ENCODE measurements at places on chromosomes 1 and 21. TPM values are rescaled to one million over a fixed set of nuclear protein-coding genes. Genes with fewer than 3 reads are reported as not detected.

DNA sequence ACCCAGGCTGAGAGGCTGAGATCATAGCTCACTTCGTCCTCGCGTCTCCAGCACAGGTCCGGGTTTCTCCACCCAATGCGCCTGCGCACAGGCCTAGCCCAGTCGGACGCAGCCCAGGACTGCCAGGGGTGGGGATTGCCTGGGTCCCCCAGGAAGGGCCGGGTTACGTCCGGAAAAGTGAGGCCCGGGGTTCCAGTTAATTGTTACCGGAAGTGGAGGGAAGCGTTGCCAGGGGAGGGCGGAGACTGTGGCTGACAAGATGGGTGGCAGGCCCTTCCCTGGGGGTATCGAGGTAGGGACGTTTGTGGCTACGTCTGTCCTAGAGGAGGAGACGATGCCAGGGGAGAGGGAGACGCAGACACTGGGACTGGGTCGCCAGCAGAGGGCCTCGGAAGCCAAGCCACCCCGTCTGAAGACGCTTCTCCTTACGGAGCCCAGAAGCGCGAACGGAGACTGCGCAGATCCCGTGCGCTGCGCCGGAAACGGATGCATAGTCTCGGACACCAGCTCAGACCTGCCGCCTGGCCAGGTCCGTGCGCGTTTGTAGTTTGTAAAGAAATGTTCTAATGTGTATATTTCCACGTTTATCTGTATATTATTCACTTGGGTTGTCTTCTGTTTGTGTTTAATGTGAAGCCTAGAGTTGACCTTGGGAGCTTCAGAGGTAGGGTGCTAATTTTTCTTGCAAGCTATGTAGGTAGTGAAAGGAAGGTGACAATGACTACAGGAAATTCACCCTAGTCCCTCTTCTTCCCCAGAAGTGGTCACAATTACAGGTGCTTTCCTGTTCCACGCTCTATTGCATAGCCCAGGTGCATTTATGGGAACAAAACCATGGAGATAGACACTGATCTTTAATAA, 7.3 kb downstream of the RSRP1 start:
- no peaks in the 10 kb centered on the region for H3K4me1 ChIP-seq
- no peak overlapping the region for H3K27ac ChIP-seq
- DNase-seq: peak; percentile 73
- no peak overlapping the region for H3K4me3 ChIP-seq

DNA sequence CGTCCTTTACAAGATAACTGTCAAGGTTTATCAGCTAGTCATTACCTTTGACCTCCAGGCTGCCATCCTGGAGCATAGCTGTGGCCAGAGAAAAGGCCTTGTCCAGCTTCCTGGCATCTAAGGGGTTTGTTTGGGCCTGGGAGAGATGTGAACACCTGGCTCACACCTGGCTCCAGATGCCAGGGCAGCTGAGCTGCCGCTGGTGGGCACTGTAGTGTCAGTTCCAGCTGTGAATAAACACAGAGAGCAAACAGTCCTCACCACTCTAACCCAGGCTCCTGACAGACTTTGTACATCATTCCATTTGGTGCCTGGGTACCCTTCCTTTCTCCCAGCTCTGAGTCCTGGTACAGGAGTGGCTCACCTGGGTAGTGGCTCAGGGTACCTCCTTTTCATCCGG, 14.3 kb upstream of the KCNA10 start:
- H3K4me1 ChIP-seq: no peaks in the 10 kb centered on the region
- no peak overlapping the region for H3K27ac ChIP-seq
- H3K4me3 ChIP-seq: no peak overlapping the region
- no peak for DNase-seq

DNA sequence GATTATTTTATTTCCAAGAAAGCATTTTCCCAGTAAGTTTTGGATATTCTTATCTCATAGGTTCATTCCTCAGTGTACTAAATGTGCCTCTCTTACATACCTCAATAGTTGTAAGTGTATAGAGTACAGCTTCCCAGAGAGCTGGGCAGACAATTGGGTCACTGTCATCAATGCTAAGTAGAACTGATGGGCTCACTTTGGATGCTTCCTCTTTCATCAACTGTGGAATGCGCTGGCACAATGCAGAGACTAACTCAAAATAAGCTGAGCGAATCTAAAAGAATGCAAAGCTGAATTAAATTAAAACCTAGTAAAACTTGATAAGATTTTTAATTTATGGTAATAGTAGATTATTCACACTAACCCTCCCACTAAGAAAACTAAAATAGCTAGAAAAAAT, 21.5 kb downstream of the LTN1 start:
- DNase-seq: no peak
- no peaks in the 10 kb centered on the region for H3K4me1 ChIP-seq
- no peaks in the 10 kb centered on the region for H3K36me3 ChIP-seq
- no peak overlapping the region for H3K27ac ChIP-seq
- no peaks in the 10 kb centered on the region for H3K27me3 ChIP-seq

- H3K4me3 ChIP-seq: no peak overlapping the region
- DNase-seq: no peak
- H3K27ac ChIP-seq: no peak overlapping the region
- no peaks in the 10 kb centered on the region for H3K27me3 ChIP-seq
- no peaks in the 10 kb centered on the region for H3K4me1 ChIP-seq
Measured at GRCh38 chr1:98538106-98538505, 123.4 kb upstream of the SNX7 start.

- no peaks in the 10 kb centered on the region for H3K27me3 ChIP-seq
- H3K4me3 ChIP-seq: no peak overlapping the region
- no peak for DNase-seq
- H3K27ac ChIP-seq: no peak overlapping the region
- no peaks in the 10 kb centered on the region for H3K36me3 ChIP-seq
Measured at GRCh38 chr1:118404024-118404423, 219.0 kb upstream of the SPAG17 start.

PRRC2C gene
- total RNA-seq: 208 TPM

GRCh38 chr1:205407970-205408369, 13.9 kb downstream of the LEMD1 start:
- H3K4me1 ChIP-seq: no peaks in the 10 kb centered on the region
- H3K4me3 ChIP-seq: no peak overlapping the region
- no peaks in the 10 kb centered on the region for H3K27me3 ChIP-seq
- DNase-seq: no peak
- no peak overlapping the region for H3K27ac ChIP-seq

GRCh38 chr1:9009438-9010370, 16.5 kb downstream of the SLC2A7 start:
- H3K27ac ChIP-seq: peak overlapping the region; percentile 70
- no peak overlapping the region for H3K4me3 ChIP-seq
- no peaks in the 10 kb centered on the region for H3K27me3 ChIP-seq
- no peak for DNase-seq
- no peaks in the 10 kb centered on the region for H3K36me3 ChIP-seq

GRCh38 chr1:198467907-198468306, 72.6 kb downstream of the ATP6V1G3 start:
- DNase-seq: no peak
- H3K27ac ChIP-seq: no peak overlapping the region
- no peak overlapping the region for H3K4me3 ChIP-seq

SPRR2D gene
- not detected for total RNA-seq

DNA sequence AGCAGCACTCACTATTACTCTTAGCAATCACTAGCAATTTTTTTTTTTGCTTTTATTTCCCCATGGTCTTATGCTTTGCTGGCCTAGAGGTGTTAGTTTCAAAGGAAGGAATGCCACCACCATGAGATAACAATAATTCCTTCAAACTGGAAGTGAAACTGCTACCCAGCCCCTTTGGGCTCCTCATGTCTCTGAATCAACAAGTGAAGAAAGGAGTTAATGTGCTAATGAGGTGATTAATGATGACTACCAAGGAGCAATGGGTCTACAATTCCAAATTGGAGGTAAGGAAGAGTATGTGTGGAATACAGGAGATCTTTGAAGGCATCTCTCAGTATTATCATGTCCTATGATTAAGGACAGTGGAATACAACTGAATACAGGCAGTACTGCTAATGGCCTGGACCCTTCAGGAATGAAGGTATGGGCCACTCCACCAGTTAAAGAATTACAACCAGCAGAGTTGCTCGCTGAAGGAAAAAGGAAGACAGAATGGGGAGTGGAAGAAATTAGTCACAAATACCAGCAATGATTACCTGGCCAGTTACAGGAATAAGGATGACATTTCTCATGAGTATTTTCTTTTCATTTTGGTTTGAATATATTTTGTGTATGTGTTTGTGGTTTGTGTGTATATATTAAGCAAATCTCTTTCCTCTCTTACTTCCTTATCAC, 652.9 kb downstream of the ADGRL2 start:
- no peaks in the 10 kb centered on the region for H3K4me1 ChIP-seq
- no peak overlapping the region for H3K4me3 ChIP-seq
- no peaks in the 10 kb centered on the region for H3K27me3 ChIP-seq
- no peaks in the 10 kb centered on the region for H3K36me3 ChIP-seq
- no peak for DNase-seq
- H3K27ac ChIP-seq: no peak overlapping the region

DNA sequence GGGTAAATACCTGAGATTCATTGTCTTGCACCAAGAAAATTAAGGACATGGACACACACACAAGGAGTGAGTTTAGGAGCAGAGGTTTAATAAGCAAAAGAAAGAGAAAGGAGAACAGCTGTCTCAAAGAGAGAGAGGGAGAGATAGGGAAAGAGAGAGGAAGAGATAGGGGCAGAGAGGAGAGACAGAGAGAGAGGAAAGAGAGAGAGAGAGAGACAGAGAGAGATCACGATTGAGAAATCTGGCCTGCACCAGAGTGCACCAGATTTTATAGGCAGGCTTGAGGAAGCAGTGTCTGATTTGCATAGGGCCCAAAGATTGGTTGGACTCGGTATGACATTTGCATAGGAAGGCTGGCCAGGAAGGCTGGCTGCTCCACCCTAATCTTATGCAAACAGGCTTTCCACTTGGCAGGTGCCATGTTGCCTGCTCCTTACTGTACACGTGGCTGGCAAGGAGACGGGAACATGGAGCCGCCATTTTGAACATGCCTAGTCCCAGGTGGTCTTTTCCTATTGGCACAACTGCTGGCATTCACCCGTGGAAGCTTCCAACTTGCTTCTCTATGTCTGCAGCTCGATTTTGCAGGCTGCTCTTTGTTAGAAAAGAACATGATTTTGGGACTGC, 419.9 kb downstream of the ZP4 start:
- H3K4me3 ChIP-seq: peak overlapping the region; percentile 9
- peak; percentile 88 for DNase-seq
- H3K27me3 ChIP-seq: no peaks in the 10 kb centered on the region
- H3K4me1 ChIP-seq: 0 out of 2 replicates have a peak, but pooled peaks cover 4% of the 10 kb centered on the region
- H3K36me3 ChIP-seq: no peaks in the 10 kb centered on the region

DNA sequence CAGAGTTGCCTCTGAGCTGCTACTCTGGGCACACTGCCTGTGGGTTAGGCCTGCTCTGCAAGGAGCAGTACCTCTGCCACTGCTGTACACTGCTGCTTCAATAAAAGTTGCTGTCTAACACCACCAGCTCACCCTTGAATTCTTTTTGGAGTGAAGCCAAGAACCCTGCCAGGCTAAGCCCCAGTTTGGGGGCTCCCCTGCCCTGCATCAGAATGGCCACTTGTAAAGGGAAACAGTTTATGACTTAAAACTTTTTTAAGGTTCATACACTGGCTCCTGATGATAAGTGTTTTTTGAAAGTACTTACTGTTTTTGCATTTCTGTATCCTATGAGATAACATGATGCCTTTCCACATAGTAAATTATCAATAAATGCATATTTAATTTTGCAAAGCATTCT, 310.0 kb downstream of the LMO4 start:
- H3K4me1 ChIP-seq: no peaks in the 10 kb centered on the region
- DNase-seq: no peak
- H3K27ac ChIP-seq: no peak overlapping the region

RGS1 gene
- total RNA-seq: not detected

TCHH gene
- total RNA-seq: 0.54 TPM

SLC1A7 gene
- not detected for total RNA-seq

DNA sequence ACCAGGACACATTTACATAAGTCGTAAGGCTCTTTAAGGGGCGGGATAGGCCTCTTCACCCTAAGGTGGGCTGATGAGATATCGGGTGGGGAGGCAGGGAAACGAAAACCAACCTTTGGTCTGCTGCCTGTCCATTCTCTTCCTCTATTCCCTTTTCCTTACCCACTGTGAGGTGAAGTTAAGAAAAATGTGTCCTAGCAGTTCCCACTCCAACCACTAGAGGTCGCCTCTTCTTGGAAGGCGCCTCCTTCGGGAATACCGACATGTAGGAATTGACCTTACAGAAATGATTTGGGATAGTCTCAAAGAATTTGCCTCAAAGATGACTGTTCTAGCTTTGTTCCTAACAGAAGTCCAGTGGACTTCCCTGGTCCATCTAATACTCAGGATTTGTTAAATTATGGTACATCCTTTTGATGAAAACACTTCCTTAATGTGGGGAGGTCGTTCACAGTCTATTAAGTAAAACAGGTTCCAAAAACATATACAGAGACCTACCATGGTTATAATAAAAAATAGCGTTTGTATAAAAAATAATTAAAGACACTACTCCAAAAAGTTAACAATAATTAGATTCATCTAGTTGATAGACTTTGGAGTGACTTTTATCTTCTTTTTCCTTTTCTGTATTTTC, 14.1 kb downstream of the AZIN2 start:
- no peaks in the 10 kb centered on the region for H3K36me3 ChIP-seq
- H3K4me1 ChIP-seq: no peaks in the 10 kb centered on the region
- peak; percentile 63 for DNase-seq
- H3K27me3 ChIP-seq: no peaks in the 10 kb centered on the region
- no peak overlapping the region for H3K27ac ChIP-seq

VAV3 gene
- total RNA-seq: 0.57 TPM

RHBDL2 gene
- not detected for total RNA-seq

- DNase-seq: no peak
- H3K27ac ChIP-seq: no peak overlapping the region
- no peaks in the 10 kb centered on the region for H3K4me1 ChIP-seq
- no peaks in the 10 kb centered on the region for H3K36me3 ChIP-seq
- H3K27me3 ChIP-seq: no peaks in the 10 kb centered on the region
Measured at GRCh38 chr1:176858433-176858916, 306.0 kb downstream of the ASTN1 start.

RASSF5 gene
- 1.3 TPM for total RNA-seq

B3GALT2 gene
- total RNA-seq: not detected

GRCh38 chr1:30817077-30817438, 59.5 kb upstream of the LAPTM5 start:
- H3K27ac ChIP-seq: no peak overlapping the region
- no peaks in the 10 kb centered on the region for H3K4me1 ChIP-seq
- H3K36me3 ChIP-seq: no peaks in the 10 kb centered on the region
- H3K4me3 ChIP-seq: no peak overlapping the region
- DNase-seq: no peak

GRCh38 chr1:228471762-228472398, 15.3 kb upstream of the RNF187 start:
- H3K4me1 ChIP-seq: peaks cover 24% of the 10 kb centered on the region
- DNase-seq: no peak
- no peak overlapping the region for H3K4me3 ChIP-seq
- H3K36me3 ChIP-seq: no peaks in the 10 kb centered on the region

HSPB7 gene
- total RNA-seq: not detected

IFNLR1 gene
- total RNA-seq: 6.1 TPM

- no peaks in the 10 kb centered on the region for H3K27me3 ChIP-seq
- no peak overlapping the region for H3K4me3 ChIP-seq
- no peaks in the 10 kb centered on the region for H3K36me3 ChIP-seq
- no peaks in the 10 kb centered on the region for H3K4me1 ChIP-seq
- no peak for DNase-seq
Measured at GRCh38 chr1:110556471-110556807, 37.5 kb upstream of the KCNA10 start.

Measured in Caco-2 (cell line).